ENCODE measurements at places on chromosomes 2 and 18.

DNA sequence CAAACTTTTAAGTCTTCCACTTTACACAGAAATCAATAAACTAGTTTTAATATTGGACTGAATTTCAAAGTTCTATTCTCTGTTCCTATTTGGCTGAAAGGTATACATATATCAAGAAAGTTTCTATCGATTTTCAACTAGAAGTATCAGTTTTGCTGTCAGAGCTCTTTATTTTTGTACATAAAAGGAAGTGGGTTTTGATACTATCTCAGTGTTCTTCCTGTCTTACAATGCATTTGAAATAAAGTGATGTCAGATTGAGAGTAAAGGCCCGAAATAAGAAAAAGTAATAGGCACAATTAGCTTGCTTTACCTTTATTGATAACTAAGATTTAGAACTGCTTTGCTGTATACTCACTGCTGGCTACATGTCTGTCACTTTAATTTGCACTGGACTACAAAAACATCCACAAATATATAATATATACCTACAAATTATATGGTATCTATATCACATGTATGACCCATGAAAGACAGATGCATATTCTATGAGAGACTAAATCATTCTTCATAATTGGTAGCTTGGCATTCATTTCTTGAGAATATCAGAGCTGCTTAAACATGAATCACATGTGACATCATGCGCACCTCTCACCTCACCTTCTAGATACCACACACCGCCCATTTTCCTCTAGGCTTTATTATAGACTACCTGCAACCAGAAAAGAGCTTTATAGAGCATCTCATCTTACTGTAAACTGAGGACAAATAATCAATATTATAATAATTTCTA lies 83.6 kb downstream of the ASXL2 start:
- DNase-seq: no peak

DNA sequence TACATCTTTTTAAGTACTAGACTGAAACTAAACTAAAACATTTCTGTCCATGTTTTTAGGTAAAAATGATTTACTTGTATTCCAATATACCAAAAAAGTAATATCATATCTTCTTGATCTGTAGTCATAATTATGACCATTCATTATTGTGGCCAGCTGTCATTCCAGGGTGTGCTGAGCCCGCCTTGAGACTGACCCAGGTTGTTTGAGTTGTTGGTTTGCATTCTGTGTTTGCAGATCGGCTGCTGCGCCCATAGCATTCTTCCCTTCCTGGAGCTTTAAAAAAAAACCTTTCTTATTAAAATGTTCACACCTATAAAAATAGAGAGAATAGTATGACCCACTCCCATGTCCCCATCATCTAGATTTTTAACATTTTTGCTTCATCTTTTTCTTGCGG lies 101.9 kb downstream of the PRKCE start:
- DNase-seq: no peak

GRCh38 chr2:217784996-217785543 lies 217.7 kb downstream of the TNS1 start:
- no peak for DNase-seq

DNA sequence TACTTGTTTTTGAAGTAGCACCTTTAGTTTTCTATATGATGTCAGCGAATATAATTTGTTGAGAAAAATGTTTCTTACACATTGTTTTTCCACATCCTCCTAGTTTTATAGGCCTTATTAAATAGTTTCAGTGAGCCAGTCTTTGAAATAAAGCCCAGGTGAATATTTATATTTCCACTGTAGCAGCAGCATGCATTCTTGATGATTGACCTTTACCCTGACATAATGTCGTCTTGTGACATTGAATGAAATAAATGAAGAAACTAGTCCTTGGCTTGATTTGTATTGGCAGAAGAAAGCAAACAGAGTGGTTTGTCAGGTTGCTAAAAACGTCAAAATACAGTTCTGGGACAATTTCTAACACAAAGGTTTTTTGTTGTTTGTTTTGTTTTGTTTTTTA lies 84.4 kb downstream of the EHBP1 start:
- no peak for DNase-seq

- DNase-seq: peak; percentile 65
These were observed 8.6 kb upstream of the RNF152 start for GRCh38 chr18:61901323-61901986.

- no peak for DNase-seq
These were observed 65.2 kb upstream of the SLC35G4 start for GRCh38 chr18:11544060-11544633.

- DNase-seq: no peak
These were observed 345.7 kb downstream of the CYP26B1 start for GRCh38 chr2:71801969-71802368.

- DNase-seq: no peak
These were observed 14.4 kb upstream of the STAT4 start for GRCh38 chr2:191165176-191165643.

DNA sequence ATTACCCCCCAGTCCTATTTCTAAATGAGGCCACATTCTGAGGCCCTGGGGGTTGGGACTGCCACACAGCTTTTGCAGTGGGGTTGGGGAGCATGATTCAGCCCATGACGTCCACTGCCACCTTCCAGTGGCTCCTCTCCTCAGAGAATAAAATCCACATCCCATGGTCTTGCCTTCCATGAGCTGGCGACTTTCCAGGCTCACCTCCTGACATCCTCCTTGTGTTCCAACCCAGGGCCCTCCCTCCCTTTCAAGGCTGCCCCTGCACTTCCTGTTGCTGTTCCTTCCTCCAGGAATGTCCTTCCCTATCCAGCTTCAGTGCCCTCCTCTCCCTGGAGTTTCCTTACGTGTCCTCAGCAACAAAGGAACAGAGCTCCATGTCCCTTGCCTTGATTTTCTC lies 187.3 kb upstream of the ID2 start:
- no peak for DNase-seq

DNA sequence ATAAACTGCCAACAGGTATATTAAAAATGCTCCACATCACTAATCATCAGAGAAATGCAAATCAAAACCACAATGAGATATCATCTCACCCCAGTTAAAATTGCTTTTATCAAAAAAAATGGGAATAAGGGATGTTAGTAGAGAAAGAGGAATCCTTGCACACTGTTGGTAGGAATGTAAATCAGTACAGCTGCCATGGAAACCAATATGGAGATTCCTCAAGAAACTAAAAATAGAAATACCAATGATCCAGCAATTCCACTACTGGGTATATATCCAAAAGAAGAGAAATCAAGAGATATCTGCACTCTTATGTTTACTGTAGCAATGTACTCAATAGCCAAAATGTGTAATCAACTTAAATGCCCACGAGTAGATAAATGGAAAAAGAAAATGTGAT lies 40.6 kb downstream of the ZRANB3 start:
- no peak for DNase-seq

DNA sequence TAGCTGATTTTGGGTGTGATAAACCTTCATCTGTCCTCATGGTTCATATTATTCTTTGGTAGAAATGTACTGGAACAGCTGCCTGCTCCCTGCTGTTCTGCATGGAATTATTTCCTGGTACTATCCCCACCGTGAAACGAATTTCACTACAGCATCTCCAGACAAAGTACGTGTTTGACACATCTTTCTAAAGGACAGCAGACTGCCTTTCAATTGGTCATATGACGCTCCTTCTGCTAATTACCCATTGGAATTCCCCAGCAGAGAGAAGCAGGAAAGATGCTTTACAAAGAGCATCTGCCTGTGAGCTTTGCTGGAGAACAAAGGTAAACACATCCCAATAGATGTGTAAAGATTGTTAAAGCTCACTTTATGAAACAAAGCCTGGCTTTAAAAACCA lies 4.4 kb upstream of the RFX8 start:
- no peak for DNase-seq

- DNase-seq: no peak
These were observed 84.2 kb downstream of the DOK6 start for GRCh38 chr18:69484699-69485396.

GRCh38 chr2:100764430-100764829 lies 55.5 kb upstream of the NPAS2 start:
- DNase-seq: no peak

All from NCI-H1092 (cell line).